ENCODE measurements at places on chromosomes 13 and 19.

- peak; percentile 61 for DNase-seq
Measured at GRCh38 chr13:45332036-45332830, 8.8 kb downstream of the TPT1 start.

GRCh38 chr13:46831588-46832194, 34.7 kb upstream of the ESD start:
- DNase-seq = peak; percentile 41

DNA sequence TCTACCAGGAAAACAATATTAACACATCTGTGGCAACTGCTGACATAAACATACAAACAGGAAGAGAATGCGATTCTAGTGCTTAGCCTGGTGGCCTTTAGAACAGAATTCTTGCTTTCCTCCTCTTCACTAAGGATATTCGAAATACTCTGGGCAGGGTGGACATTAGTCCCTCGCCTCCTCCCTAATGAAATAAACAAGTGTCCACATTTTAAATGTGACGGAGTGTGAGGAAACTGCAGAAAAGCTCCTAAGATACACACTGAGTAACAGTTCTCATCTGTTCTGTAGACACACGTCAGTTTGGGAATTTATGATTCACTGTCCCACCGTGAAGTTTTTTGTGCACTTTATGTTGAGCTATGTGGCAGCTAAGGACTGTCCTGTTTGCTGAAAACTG, 639 bp downstream of the STARD13 start:
- no peak for DNase-seq

GRCh38 chr13:39596685-39597084, 6.3 kb downstream of the LHFPL6 start:
- no peak for DNase-seq

DNA sequence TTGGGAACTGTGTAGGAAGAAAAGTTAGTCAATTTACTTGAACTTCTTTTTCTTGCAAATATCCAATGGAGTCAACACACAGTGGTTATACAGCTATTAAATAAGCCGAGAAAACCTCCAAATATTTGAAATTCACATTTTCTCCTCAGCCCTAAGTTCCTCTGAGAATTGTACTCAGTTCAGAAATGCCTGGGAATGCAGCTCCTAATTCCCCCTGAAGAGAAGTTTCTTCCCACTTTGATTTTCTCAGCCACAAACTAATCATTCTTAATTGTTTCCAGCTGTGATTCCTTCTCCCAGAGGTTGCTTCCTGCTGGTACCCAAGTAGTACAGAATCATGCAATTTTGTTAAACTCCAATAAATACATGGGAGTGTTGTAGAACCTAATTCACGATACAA, 246.1 kb upstream of the MIR17HG start:
- DNase-seq = no peak

DNA sequence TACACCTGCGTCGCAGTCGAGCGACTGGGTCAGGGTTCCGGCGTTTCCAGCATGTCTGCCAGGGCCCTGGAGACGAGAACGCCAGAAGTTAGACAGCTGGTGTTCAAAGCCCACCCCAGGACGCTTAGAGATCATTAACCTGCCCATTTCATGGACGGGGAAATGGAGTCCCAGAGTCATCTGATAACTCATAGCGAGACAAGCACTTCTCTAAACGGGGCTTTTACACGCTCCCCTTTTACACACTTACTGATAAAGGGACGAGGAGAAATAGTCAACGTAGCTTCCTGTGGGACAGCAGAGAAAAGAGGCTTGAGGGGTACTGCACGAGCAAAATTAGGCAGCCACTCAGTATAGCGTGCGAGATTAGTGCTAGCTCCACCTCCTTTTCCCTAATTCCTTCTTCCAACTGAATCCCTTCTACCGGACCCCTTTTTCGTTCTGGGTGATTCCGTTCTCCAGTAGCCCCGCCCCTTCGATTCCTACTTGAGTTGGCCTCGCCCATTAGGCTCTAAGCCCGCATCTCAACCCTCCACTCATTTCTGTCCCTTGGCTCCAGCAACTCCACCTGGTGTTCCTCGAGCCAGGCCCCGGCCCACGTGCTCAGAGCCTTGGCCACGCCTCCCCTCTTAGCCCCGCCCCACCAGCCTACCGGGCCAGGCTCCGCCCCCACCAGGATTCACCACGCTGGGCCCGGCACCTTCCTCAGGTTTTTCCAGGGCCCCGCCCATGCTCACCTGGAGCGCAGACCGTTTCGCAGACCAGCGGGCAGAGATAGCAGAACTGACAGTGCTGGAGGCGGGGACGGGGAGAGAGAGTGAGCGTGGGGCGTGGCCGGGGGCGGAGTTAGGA, 3.7 kb downstream of the HRC start:
- DNase-seq = peak; percentile 30

DNA sequence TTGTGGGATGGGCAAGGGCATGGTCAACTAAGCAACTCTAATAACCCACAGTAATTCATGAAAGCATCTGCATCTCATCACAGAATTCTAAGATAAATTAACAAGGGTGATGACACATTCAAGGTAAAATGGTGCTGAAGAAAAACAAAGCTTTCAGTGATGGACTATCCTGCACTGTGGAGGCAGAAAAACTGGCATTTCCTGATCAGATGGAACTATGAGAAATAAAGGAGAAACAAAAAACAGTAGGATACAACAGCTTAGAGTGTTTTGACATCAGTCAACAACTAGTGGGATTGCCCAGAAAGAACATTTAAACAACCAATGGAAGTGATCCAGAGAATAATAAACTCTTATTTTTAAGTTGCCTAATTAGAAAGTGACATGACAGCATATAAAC, 327.0 kb downstream of the KLF5 start:
- no peak for DNase-seq

GRCh38 chr13:37869756-37870488, at the start of gene TRPC4:
Gene TRPC4, minus strand, starts transcription at chr13:37869772. Its CDS starts 86,439 bp downstream, at chr13:37783333.
- DNase-seq = peak; percentile 76

DNA sequence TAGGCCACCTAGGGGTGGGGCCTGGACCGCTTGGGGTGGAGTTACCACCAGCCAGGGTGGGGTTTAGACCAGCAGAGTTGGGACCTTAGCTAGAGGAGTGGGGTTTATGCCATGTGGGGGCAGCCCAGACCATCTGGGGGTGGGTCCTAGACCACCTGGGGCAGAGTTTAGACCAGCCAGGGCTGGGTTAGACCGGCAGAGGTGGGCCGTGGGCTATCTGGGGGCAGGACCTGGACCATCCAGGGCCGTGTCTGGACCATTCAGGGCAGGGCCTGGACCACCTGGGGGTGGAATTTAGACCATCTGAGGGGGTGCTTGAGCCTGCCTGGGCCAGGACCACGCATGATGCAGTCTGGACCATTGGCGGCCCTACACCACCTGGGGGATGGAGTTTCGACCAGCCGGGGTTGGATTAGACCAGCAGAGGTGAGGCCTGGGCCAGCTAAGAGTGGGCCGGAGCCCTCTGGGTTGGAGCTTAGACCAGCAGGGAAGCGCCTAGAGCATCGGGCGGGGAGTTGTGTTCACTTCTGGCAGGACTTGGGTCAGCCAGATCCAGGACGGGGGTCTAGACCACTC, 10.0 kb upstream of the CACNG6 start:
- DNase-seq = no peak

DNA sequence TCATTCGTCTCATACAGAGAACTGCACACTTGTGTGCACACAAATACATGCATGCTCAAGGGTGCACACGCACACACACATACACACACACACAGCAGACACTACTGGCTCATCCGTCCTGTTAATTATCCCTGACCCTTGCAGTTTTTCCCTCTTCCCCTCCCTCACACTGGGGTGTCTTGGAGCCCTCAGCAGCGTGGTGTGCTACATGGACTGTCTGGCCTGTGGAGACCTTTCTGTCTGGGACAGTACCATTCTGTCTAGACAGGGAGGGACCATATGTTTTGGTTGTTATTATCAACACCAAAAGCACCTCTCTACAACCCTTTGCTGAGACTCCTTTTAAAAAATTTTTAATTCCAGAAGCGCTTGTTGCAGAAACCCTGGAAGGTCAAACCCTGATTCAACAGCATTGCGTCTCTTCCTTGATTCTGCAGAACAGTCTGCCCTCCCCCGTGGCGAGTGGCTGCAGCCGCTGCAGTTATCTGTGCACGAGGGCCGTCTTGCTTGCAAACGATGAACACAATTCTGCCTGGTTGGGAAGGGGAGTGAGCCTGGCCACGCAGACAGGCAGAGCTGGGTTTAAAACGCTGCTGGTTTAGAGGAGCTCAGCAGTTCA, 374.0 kb downstream of the IRS2 start:
- DNase-seq = peak; percentile 76

- no peak for DNase-seq
Measured at GRCh38 chr19:15280048-15280725, 47.9 kb upstream of the EPHX3 start.

DNA sequence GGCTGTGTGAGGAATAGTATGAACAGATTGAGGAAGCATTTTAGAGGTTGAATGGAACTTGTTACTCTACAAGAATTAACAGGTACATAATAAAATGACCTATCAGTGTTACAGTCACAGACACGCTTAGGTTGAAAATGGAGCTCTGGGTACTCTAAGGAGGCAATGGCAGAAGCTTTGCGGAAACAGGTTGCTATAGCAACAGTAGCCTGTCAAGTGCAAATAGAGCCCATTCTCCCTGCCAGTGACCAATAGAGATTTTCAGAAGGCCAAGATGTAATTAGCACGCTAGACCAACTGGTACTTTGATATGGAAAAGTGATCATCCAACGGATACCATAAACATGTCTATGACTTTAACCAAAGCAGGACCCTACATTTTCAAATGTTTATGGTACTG, 148.5 kb upstream of the FREM2 start:
- DNase-seq = no peak

- peak; percentile 81 for DNase-seq
Measured at GRCh38 chr13:35698911-35699576, 222.6 kb upstream of the MAB21L1 start.

- DNase-seq = peak; percentile 38
Measured at GRCh38 chr13:50421473-50422130, 406.4 kb downstream of the KCNRG start.

DNA sequence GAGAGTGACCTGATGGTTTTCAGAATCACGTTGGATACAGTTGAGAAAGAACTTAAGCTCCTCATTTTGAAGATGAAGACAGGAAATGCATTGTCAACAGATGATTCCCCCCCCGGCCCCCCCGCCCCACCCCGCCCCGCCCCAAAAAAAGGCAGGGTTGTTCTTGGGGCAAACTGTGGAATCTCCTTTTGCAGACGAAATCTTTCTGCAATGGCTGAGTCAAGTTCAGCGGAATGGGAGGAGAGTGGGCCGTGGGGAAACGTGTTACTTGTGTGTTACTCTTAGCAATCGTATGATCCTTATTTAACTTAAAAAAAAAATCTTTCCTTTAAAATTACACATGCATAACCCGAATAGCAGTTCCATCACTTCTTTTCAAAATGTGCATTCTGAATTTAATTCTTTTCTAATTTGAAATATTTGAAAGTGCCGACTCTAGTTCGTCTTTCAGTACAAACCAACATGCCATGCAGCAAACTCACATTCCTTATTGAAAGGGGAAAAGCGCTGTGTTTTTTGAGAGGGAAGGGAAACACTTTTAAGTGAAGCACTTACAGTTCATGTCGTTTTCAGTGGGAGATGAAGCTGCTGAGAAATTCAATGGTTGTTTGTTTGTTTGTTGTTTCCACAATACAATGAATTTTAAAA, 348.5 kb upstream of the ARGLU1 start:
- DNase-seq = peak; percentile 19

- DNase-seq = peak; percentile 91
Measured at GRCh38 chr13:59776924-59777690, 386.6 kb downstream of the DIAPH3 start.

DNA sequence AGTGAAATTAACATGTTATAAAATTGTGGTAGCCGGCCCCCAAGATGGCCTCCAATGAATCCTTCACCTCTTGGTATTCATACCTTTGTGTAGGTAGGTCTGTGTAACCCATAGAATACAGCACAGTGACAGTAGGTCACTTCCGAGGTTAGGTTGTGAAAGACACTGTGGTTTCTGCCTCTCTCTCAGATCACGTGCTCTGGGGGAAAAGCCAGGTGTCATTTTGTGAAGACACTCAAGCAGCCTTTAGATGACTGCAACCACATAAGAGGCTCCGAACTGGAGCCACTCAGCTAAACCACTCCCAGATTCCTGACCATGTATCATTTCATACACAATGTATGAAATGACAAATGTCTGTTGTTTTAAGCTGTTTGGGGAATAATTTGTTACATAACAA, 9.8 kb upstream of the USPL1 start:
- DNase-seq = no peak

DNA sequence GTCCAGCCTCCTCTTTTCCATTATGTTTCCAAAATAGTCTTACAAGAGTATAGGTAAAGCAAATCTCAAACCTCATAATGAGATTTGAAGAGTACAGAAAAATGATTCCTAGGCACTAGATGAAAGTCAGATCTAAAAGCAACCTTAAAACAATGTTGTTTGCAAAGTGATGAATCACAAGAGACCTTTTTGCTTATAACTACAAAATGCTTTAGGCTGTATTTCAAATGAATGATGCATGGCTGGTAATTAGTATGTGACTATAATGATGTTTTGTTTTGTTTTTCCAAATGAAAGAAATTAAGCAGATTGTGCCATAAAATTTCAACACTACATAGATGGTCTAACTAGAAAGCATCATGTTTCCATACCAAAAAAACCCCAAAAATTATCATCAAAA, 272.7 kb downstream of the DIAPH3 start:
- DNase-seq = no peak

DNA sequence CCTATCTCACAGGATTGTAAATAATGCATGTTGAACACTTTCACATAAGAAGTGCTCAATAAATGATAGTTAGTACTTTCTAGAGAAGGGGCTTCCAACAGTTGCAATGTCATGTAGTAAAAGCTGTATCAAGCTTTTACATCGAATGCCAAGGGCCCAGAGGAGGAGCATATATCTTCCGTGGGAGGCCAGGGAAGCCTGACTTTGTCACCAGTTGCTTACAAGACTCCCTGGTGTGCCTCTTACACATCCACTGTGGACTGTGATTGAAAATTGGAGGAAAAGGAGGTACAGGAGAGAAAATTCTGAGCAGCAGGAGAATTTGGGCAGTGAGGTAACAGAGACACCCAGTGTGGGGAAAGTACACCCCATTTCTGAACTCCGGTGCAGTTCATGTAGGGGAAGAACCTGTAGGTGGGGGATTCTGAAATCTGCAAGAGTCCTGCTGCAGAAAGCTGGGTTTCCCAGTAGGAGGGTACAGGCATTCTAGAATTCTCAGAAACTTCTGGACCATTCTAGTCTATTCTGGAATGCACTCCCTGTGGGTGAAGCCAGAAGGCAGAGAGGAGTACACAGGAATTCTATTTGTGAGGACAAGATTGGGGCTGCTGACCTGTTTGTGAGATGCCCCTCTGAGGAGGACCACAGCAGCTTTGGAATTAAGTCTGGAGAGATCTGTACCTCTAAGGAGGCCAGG, 54.0 kb downstream of the ALOX5AP start:
- DNase-seq = no peak

DNA sequence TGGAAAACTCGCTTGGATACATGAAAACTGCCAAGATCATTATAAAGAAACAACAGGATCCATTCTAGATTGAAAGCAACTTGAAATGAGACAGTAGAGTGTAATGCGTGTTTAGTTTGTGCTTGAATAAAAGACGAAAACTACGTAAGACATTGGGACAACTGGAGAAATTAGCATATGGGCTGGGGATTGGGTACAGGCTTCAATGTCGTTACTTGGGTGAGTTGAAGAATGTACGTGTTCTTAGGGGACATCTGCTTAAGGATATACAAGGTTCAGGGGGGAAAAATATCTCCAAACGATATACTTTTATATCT, 471 bp upstream of the ERVK3-1 start:
- DNase-seq = no peak

GRCh38 chr19:18488838-18489626, 32.8 kb downstream of the ELL start:
- DNase-seq = no peak

GRCh38 chr13:91805605-91806004, 407.2 kb downstream of the GPC5 start:
- DNase-seq = no peak

- DNase-seq = peak; percentile 33
Measured at GRCh38 chr13:93758575-93758974, 532.0 kb downstream of the GPC6 start.
